Effector memory CD4-positive, alpha-beta T cell (primary cell): ENCODE measurements at places on chromosomes 5 and 9.

DNA sequence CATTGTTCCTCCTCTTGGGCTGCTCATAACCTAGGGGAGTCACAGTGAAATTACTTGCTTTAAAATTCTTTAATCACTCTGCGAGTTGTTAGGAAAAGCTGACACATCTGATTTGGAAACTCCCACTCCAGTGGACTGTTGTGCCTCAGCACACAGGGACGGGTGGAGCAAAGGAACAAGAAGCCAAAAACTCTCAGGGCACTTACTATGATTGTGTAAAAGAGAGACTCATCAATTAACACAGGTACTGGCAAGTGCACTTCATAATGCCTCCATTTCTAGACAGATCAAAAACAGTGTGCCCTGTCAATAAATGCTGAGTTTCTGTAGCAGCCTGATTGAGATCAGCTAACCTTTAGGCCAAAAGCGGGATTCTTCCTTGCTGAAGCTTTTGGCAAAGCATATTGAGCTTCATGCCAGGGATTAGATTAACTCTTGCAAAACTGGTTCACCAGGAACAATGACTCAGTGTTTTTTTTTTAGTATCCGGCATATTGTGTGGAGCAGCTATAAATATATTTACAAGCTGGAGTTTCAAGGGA lies 55.9 kb downstream of the TMC1 start:
- no peak for DNase-seq

- no peak for DNase-seq
Measured at GRCh38 chr9:105639936-105640335, 22.3 kb upstream of the TAL2 start.

DNA sequence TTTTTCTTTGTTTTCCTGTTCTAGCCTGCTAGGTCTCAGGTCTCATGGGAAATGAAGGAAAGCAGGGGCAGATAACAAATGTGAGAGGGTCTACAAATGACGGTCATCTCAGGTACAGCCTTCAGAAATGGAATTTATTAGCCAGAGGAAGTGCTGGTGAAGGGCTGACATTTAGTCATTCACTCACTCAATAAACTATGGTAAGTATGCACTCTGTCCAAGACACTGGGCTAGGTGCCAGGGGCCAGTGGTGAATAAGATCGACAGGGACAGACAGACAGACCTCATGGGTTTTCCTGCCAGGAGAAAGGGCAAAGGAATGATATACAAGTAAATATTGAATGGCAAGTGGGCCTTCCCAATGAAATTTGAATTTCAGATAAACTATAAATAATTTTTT lies 6.3 kb downstream of the PDE6A start:
- no peak for DNase-seq

DNA sequence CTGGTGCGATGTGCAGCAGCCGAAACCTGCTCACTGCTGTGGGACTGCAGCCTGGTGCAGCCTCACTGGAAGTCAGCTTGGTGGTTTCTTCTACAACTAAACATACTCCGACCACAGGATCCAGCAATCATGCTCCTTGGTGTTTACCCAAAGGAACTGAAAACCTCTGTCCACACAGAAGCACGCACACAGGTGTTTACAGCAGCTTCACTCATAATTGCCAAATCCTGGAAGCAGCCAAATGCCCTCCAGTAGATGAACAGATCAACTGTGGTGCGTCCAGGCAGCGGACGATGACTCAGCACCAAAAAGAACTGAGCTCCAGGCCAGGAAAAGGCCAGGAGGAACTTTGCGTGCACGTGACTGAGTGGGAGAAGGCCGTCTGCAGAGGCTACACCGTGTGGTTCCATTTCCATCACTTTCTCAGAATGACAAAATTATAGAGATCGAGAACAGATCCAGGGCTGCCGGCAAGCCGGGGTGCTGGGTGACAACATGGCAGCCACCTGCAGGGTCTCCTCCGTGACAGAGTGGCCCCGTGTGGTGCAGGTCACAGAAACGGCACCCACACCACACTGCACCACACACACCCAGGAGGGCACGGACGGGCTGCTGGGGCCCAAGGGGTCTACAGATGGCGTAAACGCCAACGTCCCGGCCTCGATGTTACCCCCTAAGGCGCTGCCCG lies 23.1 kb upstream of the NSMF start:
- DNase-seq, result no peak

DNA sequence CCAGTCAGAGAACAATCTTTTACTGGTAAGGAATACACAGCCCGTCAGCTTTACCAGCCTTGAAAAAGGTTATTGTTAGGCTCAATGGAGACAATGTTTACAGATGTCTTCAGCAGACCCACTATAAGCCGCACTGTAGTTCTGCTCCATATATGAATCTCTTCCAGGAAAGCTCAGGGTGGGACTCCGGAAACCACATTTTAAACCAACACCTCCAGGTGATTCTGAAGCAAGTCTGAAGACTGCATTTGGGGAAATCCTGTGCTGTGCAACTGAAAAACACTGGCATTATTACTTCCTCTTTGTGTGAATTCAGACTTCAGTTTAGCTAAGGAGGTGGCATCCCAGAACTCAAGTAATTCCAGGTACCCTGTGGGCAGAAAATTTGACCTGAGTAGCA lies 3.5 kb downstream of the GZMK start:
- peak; percentile 10 for DNase-seq

GRCh38 chr9:69261636-69262035 lies 63.4 kb upstream of the ENTREP1 start:
- DNase-seq, result no peak

- DNase-seq, result no peak
Measured at GRCh38 chr5:113108485-113108884, 131.9 kb downstream of the DCP2 start.

GRCh38 chr9:5922192-5922591 lies 31.5 kb downstream of the MLANA start:
- DNase-seq, result no peak

- DNase-seq, result no peak
Measured at GRCh38 chr5:39523821-39524220, 99.0 kb upstream of the DAB2 start.

DNA sequence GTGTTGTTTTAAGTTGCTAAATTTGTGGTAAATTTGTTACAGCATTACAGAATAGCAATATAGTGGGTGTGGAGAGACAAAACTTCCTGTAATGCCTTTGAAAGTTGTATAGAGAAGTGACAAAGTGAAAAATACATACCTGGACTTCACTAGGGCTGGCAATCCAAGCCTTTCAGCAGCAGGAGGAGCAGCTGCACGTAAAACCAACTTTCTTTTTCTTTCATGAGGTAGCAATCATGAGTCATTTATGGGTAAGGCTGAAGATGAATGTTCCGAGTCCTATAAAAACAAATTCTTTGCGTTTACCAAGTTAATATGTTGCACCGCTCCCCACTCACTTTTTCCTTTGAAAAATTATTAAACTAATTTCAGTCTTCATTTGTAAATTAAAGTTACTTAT lies 1138.2 kb downstream of the TAF11L14 start:
- DNase-seq, result no peak

DNA sequence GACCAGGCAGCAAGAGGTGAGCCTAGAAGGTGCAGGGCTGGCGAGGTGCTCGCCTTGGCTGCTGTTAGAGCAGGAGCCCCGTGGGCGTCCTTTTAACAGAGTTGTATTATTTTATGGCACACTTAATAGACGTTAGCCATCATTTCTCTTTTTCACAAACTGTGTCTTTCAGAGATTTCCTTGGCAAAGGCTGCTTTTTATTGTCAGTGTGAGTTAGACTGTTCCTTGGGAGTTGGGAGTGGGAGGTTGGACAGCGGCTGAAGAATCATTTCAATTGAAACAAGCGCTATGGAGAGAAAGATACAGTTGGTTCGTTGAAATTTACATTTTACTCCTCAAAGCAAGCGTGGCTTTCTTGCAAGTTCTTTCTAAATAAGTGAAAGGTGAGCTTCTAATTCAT lies 133.2 kb downstream of the TRIO start:
- DNase-seq, result no peak

GRCh38 chr5:14501353-14502293 lies 80.0 kb upstream of the OTULINL start:
- DNase-seq, result no peak

DNA sequence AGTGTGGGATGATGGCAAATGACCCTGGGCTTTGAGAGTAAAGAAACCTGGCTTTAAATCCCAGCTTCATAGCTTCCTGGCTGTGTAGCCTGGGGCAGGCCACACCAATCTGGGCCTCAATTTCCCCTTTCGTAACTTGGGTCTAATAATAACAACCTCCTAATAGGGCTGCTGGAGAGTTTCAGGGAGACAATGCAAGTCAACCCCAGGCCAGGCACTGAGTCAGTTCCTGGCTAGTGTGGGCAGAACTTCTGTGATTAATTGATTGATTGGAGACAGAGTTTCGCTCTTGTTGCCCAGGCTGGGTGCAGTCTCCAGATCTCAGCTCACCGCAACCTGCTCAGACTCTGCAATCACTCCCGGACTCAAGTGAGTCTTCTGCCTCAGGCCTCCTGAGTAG lies 3.3 kb upstream of the SH2D3C start:
- no peak for DNase-seq

- no peak for DNase-seq
Measured at GRCh38 chr9:127983847-127984289, 3.1 kb upstream of the EEIG1 start.

DNA sequence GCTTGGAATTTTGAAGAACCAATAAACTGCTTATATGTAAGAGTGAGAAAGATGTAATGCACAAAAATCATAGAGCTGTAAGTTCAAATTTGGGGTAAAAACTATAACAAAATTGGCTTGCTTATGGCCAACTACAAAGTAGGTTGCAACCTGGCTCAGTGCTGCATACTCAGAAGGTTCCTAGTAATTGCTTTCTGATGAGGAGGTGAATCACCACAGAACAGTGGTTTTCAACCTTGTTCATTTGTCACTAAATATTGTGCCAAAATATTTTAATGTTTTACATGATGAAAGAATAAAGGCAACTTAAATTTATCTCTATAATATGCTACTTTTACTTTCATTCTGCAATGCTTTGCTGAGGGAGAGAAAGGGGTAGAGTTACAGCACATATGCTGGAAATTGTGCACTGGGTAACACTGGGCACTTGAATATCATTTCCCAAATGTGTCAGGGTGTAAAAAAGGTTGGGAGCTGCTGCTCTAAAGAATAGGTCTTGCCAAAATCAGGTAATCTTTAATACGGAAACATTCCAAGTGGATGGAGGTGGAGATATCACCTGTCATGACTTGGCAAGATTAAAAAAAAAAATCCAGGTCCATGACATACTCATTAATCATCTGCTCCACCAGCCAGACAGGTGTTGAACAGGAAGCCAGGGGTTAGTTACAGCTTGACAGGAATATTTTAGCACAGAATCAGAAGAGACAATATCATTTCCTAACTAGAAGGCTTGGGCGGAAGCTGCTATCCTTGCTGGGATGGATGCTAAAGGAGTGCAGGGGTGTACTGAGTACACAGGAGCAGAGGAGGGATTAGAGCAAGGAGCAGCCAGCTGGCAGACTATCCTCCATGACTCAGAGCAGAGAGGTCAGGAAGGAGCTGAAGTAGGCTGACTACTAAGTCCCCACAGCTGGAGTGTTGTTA lies 34.6 kb upstream of the CCL21 start:
- no peak for DNase-seq

DNA sequence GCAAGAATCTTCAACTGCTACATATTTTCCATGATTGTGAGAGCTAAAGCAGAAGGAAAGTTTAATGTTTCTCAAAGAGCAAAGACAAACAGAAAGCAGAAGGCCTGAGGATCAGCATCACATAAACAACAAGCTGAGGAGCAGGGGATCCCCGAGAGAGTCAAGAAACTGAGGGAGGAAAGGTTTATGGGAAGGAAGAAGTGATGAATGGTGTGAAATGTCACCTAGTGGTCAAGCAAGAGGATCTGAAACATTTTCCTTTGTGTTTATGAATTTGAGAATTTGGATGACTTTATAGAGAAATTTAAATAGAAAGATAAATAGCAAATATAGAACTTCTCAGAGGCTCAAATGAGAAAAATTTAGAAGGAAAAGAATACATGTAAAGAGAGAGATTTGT lies 481.9 kb downstream of the CHSY3 start:
- no peak for DNase-seq

GRCh38 chr9:69949396-69949795 lies 94.3 kb upstream of the MAMDC2 start:
- no peak for DNase-seq

DNA sequence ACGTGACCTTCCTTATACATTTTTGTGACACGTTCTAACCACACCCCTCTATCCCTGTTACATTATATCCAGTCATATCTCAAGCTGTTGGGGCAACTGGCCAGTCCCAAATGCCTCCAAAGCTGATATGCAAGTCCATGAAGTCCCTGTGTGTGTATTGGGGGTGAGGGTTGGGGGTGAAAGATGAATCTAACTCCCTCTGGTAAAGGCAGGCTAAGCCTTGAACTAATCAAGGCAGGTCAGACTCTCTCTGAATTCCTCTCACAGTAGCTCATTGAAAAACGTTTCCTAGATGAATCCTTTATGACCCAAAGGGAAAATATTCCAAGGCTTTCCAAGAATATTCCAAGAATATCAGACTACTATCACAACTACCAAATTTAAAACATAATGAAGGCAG lies 174.4 kb downstream of the MUSK start:
- no peak for DNase-seq

DNA sequence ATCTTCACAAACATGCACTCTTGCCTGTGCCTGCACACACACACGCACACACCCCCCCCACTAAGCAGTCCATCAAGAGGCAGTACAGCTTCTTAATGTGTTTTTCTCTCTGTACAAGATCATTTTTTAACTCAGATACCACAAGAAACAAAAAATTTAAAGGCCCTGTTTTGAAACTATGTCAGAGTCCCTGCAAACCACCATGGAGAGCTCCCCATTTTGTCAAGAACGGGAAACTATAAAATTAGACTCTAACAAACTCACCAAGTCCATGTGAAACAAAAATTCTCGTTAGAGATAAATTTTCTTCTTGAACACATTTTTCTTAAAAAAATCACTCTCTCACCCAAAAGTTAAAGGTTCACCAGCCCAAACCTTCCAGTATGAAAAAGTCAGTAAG lies 86.3 kb downstream of the ELAVL2 start:
- DNase-seq, result no peak

DNA sequence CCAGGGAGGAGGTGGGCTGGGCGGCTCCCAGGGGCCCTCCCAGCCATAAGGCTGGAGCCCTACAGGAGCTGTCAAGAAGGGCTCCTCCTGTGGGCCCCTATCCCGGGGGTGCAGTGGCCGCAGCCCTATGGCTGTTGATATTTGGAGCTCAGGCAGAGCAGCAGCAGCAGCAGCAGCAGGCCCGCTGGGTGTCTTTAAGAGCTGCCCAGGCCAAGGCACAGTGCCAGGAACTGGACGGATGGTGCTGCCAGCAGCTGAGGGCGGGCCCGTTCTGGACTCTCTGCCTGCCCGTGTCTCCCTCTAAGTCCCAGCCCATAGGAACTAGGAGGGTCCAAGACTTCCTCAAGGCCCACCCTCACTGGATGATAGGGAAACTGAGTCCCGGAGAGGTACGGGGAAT lies 3.6 kb downstream of the AK1 start:
- no peak for DNase-seq

DNA sequence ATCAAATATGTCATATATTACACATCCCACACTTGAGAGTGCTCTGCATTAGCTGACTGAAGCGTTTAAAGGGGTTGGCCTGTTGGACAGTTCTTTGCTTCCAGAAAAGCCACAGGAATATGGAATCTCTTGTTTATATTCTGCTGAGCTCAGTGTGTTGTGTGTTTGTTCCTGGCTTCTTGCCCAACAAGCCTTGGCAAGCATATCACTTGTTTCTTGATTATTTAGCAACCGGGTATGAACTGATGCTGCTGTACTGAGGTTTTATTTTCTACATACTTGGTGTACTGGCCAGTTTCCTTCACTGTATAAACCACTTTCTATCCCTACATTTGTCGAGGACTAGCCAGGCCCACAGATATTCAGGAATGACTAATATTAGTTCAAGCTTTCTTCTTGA lies 378.9 kb downstream of the KCTD16 start:
- DNase-seq, result no peak
